ENCODE measurements at places on chromosomes 3 and 15. TPM values are rescaled to one million over a fixed set of nuclear protein-coding genes. Genes with fewer than 3 reads are reported as not detected.

The OR4F6 gene
- total RNA-seq: not detected

The ANKRD34C gene
- not detected for total RNA-seq

The CLDN11 gene
- total RNA-seq: 12.3 TPM

The ITIH1 gene
- total RNA-seq: not detected

The OR5K3 gene
- not detected for total RNA-seq

The TM4SF1 gene
- 49.6 TPM for total RNA-seq

Data from adrenal gland (tissue), 19 donors.